C1 segment of cervical spinal cord (tissue), 14 donors: ENCODE measurements at places on chromosomes 3 and 15.

- no peak for DNase-seq
Observed at GRCh38 chr15:32652178-32652577, 10.7 kb downstream of the SCG5 start.

DNA sequence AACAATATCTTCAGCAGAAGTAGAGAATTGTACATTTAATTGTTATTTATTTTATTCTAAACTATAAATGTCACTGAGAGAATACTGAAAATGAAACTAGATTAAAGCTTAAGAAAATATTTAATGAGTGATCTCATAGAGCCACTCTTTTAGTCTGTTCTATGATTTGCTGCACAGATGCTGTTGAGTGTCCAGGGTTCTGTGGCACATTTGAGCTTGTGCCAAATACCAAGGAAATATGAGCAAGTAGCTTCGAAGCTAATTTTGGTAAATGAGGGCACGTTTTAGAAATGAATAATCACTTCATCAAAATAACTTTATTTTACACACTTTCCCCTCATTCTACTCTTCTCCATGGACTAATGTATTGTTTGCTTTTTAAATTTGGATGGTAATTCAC lies 53.6 kb upstream of the THRB start:
- DNase-seq: no peak

DNA sequence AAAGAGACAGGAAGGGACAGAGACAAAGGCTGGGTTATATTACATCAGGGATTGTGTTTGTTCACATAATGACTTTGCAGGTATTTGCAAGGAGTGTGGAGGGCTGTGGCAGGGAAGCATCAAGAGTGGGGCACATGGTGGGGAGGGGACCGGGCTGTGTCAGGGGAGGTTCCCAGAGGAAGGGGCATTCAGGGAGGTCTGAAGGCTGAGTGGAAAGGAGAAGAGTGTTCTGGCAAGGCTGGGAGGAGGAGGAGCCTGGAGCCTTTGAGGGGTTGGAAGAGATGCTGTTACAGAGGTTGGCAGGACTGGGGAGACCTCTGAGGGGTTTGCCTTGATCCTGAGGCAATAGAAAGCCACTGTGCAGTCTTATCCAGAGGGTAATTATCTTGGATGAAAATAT lies 49.4 kb downstream of the EXOG start:
- no peak for DNase-seq

DNA sequence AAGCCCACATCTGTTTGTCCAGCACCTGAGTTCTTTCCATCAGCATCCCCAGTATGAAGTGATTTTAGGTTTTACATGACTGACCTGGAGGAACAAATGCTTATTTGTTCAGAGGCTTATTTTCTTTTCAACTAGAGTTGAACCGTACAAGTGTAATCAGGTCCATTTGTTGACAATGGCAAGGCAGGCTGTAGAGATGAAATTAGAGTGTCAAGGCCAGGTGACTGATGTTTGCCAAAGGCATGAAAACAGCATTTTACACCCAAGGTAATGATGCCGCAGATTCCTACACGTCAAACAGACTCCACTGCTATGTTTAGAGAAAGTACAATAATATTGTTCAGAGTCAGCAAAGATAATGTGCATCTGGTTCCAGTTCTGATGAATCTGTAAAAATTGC lies 96.5 kb downstream of the KCNAB1 start:
- no peak for DNase-seq

DNA sequence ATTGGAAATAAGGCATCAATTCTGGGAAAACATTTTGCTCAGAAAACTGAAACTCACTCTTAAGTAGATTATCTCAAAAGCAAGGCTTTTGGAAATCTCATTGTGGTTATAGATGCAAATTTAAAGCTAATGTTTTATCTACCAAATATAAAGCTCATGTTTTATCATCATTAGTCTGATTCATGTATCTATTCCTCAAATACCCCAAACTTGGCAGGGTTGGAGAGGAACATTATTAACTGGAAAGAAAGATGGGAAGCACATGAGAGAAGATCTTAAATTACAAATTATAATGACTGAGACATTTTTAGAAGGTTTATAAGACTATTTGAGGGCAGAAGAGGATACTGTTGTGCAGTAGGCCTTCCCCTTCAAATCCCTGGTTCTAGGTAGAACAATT lies 137.3 kb upstream of the TGFBR2 start:
- DNase-seq: no peak

- no peak for DNase-seq
Observed at GRCh38 chr3:117193390-117193789, 483.8 kb downstream of the TUSC7 start.

DNA sequence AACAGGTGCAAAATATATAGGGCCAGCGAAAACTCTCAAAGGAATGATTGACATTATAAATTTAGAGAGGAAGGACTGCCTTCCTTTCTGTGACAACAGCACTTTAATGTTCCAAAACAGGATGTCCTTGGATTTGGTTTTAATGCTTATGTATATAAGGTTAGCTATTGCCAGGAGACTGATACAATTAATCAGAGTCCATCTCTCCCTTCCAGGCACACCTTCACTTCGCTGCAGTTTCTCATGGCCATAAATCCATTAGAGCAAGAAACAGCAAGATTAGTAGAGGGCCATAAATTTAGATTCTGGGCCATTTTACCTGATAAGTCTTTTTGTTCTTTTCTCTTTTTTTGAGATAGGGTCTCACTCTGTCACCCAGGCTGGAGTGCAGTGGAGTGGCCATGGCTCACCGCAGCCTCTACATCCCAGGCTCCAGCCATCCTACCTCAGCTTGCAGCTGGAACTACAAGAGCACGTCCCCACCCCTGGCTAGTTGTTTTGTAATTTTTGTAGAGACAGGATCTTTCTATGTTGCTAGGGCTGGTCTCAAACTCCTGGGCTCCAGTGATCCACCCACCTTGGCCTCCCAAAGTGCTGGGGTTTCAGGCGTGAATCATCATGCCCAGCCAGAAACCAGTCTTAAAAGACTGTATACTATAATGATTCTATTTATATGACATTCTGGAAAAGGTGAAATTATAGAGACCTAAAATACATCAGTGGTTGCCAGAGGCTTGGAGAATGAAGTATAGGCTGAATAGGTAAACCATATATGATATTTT lies 15.7 kb upstream of the TFRC start:
- DNase-seq: no peak

DNA sequence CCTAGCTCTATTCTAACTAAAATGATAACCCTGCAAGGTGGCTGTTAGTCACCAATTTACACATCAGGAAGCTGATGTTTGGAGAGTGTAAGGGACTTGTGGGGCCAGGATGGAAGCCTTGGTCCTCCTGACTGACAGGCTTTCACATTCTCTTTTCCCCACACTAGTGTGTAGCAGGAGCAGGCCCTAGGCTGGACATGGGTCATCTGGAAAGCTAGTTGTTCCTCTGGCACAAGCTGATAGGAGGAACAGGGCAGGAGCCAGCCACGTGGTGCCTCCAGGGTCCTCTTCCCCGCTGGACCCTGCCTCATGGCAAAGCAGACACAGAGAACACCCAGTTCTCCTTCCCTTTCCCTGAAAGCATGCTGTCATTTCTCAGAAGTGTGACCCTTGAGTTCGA lies 18.1 kb upstream of the RBSN start:
- no peak for DNase-seq

- DNase-seq: no peak
Observed at GRCh38 chr15:68632101-68632500, 53.3 kb downstream of the CORO2B start.

DNA sequence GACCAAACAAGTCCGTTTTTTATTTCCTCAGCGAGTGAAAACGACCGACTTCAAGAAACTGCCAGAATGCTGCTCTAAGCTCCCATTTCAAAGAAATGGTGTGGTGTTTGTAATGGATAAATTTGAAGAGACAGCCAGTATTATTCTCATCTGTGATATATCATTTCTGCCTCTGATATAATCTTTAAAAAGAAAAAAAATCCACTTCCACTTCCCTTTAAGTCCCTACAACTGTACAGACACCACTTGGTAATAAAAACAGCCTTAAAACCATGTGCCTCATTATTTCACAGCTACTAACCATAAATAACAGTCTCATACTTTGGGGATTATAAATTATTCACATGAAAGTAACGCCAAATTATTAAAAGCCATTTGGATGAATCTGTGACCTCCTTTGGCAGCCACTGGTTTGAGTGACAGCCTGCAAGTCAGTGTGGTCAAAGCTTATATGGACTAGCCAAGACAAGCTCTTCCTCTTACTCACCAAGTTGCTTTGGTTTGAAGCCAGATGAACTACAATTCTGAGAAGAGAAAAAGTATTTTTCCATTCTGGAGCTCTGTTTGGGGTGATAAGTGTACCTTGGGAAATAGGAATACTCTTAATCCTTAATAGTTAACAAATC lies 168.0 kb downstream of the SHOX2 start:
- no peak for DNase-seq

DNA sequence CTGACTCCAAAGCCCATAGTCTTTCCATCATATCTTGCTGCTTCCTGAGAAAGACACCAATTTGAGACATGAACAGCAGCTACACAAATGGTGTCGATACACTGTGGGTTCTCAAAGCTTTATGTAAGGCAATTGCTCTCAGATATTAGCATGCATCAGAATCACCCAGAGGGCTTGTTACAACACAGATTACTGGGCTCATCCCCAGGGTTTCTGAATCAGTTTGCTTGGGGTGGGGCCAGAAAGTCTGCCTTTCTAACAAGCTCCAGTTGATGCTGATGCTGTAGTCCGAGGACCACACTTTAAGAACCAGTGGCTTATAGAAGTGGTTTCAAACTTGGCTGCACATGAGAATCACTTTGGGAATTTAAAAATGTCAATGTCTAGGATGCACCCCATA lies 86.5 kb downstream of the SEMA6D start:
- no peak for DNase-seq

GRCh38 chr3:189353988-189354889 lies 182.5 kb downstream of the TPRG1 start:
- no peak for DNase-seq

DNA sequence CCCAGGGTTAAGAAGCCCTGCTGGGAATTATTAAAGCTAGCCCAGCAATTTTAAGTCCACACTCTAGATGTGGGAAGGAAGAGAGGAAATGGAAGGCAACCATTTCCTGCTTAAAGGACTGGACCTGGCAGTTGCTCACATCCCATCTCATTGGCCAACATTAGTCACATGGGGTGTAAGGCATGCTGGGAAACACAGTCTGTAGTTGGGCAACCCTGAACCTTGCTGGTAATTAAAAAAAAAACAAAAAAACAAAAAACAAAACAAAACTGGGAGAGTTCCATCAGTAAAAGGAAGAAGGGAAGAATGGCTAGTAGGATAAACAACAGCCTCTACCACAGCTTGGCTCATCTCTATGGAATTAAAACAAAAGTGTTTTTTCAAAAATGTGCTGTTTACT lies 136.0 kb downstream of the VGLL4 start:
- DNase-seq: no peak

DNA sequence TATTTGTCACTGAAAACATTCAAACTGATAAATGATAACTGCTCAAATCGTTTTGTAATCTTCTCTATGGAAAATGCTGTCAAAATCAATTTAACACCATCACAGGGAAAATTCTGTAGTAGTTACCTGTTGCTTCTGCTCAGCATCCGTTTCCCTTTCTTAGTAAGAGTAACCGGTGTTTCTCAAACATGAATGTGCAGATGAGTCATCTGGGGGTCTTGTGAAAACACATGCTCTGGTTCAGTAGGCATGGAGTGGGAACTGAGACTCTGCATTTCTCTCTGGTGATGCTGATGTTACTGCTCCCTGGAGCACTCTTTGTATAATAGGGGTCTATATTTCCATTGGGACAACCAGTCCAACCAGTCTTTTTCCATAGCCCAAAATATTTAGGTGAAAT lies 145.1 kb downstream of the SEMA6D start:
- no peak for DNase-seq

DNA sequence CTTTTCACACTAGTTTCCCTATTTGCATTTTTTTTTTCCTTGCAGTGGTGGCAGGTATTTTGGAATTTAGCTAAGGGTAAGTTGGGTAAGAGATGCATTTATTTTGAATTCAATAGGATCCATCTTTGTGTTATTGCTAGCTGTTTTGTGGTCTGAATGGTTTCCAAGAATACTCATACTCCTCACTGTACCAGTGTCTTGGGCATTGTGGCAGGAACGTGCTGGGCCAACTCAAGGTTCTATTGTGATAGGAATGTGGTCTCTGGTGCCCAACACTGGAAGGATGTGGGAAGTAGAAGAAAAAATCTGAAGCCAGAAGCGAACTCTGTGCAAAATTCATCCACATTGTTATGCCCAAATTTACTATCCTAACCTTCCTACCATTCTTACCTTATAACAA lies 135.6 kb downstream of the RBMS3 start:
- no peak for DNase-seq

GRCh38 chr15:95501865-95502264 lies 828.6 kb upstream of the NR2F2 start:
- no peak for DNase-seq

DNA sequence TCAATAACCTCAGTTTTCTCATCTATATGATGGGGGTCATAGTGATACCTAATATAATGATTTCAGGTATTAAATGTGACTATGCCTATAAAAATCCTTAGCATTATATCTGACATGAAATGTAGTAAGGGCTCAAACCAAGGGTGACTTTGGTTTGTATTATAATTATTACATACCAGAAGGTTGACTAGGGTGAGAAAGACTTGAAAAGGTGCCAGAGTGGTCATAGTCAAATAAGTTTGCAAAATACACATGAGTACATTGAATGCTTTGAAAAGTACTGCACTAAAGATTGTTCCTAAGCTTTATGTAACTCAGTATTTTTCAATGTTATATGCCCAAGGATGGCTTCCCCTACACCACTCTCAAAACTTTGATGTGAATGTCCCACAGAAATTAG lies 297.2 kb downstream of the ARPP21 start:
- no peak for DNase-seq

- DNase-seq: no peak
Observed at GRCh38 chr3:72722930-72723726, 125.1 kb downstream of the SHQ1 start.
